ENCODE measurements at places on chromosomes 16 and 17.

DNA sequence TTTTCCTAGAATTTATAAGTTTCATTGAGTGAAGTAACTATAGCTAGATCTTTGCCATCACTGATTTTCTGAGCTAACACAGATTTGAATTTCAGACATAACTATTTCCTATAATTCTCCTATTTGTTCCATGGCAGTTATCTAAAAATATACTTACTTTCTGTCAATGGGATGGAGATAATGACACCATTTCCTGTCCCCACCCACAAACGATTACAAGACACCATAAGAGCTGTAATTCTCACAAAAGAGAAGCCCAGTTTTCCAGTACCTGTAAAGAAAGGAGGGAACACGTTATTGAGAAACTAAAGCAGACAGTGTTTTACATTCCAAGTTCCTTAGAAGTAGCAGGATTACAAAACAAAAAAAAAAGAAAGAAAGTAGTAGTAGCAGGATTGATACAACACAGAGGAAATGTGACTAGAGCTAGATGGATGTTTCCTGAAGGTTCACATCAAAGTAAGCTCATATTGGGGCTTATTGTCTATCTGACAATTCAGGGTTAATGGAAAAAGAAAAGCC, 110.9 kb upstream of the TOB1 start:
- DNase-seq = no peak

- DNase-seq = no peak
These were observed 37.3 kb downstream of the PTRH2 start for GRCh38 chr17:59669944-59670343.

DNA sequence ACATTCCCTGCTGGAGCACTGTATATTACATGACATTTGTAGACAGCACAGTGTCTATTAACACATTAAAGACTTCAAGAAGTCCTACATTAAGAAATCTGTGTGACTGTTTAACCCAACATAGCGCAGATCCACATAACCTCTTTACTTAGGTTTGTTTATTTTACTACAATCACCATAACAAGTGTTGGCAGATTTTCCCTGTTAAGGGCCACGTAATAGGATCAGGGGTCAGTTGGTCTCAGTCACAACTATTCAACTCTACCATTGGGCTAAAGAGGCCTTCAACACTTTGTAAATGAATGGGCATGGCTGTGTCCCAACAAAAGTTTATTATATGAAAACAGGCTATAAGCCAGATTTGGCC, 51.3 kb upstream of the ADORA2B start:
- no peak for DNase-seq

- DNase-seq = no peak
These were observed 79.6 kb downstream of the MGAT5B start for GRCh38 chr17:76947771-76948170.

GRCh38 chr17:13784434-13785095, 182.8 kb upstream of the HS3ST3A1 start:
- DNase-seq = no peak

- DNase-seq = peak; percentile 64
These were observed at the start of gene ARHGAP23 for GRCh38 chr17:38428112-38428642. TSS of gene ARHGAP23 (plus strand) at chr17:38428464. CDS start at chr17:38428486, 22 bp downstream.

DNA sequence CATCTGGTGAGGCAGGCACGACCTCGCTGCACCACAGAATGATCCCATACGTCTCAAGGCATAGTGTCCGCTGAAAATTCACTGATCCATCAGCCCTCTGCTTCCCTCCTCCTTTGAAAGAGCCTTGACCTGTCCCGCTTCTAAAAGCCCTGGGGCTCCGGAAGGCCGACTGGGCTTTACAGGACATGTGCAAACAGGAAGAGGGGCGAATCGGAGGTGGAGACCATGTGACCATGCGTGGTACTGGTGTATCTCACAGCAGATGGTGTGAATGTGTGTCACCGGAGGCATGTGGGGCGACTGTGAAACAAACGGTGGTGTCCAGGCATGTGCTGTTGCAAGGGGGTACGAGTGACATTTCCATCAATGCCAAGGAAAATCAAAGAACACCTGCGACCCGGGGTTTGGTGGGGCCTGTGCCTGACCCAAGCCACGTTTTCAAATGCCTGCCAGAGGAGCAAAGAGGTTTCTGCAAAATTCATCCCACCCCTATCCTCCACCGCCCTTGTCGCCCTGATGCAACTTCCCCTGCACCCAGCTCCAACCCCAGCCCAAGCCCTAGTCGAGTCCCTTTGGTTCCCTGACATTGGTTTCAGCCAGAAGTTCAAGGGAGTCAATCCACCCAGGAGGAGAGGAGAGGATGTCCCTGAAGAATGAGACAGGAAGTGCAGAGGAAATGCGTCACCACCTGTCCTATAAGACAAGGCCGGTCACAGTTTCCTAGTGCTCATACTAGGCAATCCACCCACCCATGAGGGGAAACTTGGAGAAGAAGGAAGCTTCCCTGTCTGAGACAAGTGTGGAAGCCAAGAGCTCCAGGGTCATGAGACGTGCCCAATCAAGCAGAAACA, 5.9 kb upstream of the KCNJ18 start:
- DNase-seq = no peak

DNA sequence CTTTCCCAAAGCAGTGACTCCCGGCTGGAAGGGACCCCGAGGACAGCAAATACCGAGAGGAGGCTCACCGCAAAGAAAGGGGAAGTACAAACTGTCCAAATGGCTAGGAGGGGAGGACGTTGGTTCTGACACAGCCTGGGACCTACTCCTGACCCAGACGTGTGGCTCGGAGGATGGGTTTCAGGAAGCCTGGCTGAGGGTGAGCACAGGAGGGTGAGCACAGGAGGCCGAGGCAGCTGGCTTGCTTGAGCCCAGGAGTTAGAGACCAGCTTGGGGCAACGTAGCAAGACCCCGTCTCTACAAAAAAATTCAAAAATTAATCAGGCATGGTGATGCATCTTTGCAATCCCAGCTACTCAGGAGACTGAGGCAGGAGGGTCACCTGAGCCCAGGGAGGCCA, 83.2 kb downstream of the C16orf78 start:
- DNase-seq = no peak

DNA sequence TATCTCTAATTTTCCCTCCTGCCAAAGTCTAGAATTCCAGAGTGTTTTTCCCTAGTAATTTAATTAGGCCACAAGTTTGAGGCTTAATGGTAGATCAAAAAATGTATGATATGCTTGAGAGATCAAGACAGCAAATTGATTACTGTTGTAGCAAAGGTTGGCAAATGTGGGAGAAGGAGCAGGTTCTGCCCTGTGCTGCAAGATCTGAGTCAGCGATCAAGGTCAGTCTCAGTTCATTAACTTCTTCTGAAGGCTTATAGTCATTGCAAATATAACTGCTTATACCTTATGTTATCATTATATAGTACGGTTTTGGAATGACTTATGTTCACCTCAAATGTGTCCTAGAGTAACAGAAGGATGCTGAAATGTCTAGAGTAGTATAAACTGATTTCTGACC, 231.1 kb upstream of the TBX2 start:
- no peak for DNase-seq
